Activated B cell treated with CpG ODN at 0.5 μM for 24 hours (primary cell): ENCODE measurements at places on chromosomes 16 and 17. TPM values are rescaled to one million over a fixed set of nuclear protein-coding genes. Genes with fewer than 3 reads are reported as not detected.

The C17orf50 gene
- not detected in 2 replicates for total RNA-seq

The GPR142 gene
- total RNA-seq = not detected in 2 replicates

The GSG1L2 gene
- total RNA-seq = not detected in 2 replicates

The UTS2R gene
- total RNA-seq = not detected in 2 replicates

The CLDN7 gene
- total RNA-seq = 1.1 and 1.8 TPM in 2 replicates

The FBXO39 gene
- 0.12 and 0.22 TPM in 2 replicates for total RNA-seq

The RSKR gene
- 21.0 and 26.8 TPM in 2 replicates for total RNA-seq

The P2RX5 gene
- total RNA-seq = 295 and 349 TPM in 2 replicates

The PYY gene
- not detected in 2 replicates for total RNA-seq

The HOXB5 gene
- total RNA-seq = not detected in 2 replicates

The CES5A gene
- not detected in 2 replicates for total RNA-seq

The WNT9B gene
- total RNA-seq = not detected in 2 replicates

The DRG2 gene
- 55.7 and 67.1 TPM in 2 replicates for total RNA-seq

The IL32 gene
- total RNA-seq = 3.0 and 3.4 TPM in 2 replicates

The ZSCAN10 gene
- not detected in 2 replicates for total RNA-seq

The GPR139 gene
- not detected in 2 replicates for total RNA-seq

The TEX14 gene
- total RNA-seq = 0.16 and 0.42 TPM in 2 replicates

The TBC1D3G gene
- total RNA-seq = not detected in 2 replicates

The MMP15 gene
- total RNA-seq = 0.60 TPM in 1 of 2 replicates, not detected in the other

The DPEP3 gene
- total RNA-seq = 0.29 and 0.38 TPM in 2 replicates

The AP1G1 gene
- 112 and 120 TPM in 2 replicates for total RNA-seq

The ADAM11 gene
- 0.09 and 0.10 TPM in 2 replicates for total RNA-seq

The PRSS27 gene
- total RNA-seq = 1.5 and 1.8 TPM in 2 replicates

The PLD6 gene
- 6.2 and 7.6 TPM in 2 replicates for total RNA-seq

The HSD17B1 gene
- 0.86 and 1.2 TPM in 2 replicates for total RNA-seq

The ITGAL gene
- total RNA-seq = 216 and 240 TPM in 2 replicates

The SEPTIN12 gene
- total RNA-seq = not detected in 2 replicates

The SLC52A1 gene
- total RNA-seq = 0.09 TPM in 1 of 2 replicates, not detected in the other

The TBC1D3C gene
- total RNA-seq = 4.6 and 8.5 TPM in 2 replicates

The KRTAP17-1 gene
- total RNA-seq = not detected in 2 replicates

The PITPNM3 gene
- 0.69 and 1.1 TPM in 2 replicates for total RNA-seq
